ENCODE measurements at places on chromosomes 12 and 14.

DNA sequence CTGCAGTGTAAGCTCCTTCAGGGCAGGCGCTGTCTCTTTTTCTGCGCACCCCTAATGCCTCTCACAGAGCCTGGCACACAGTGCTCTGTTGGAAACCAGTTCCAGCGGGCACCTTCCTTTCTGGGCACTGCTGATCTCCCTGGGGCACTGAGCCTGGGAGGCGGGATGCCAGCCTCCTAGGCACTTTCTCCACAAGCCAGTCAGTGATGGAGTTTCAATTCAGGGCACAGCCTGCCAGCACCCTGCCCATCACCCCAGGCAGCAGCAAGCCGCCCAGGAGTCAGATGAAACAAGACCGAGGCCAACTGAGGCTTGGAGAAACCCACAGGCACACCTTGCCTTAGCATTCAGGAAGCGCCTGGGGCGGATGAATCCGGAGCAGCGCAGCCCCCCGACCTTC is 5.7 kb upstream of the CTDSP2 start:
- DNase-seq, result no peak

- DNase-seq, result no peak
Measured at GRCh38 chr12:124995200-124995961, 1.9 kb downstream of the BRI3BP start.

- DNase-seq, result no peak
Measured at GRCh38 chr12:108117163-108117849, 11.8 kb upstream of the WSCD2 start.

GRCh38 chr14:105154476-105154871 is 14.1 kb downstream of the JAG2 start:
- no peak for DNase-seq

DNA sequence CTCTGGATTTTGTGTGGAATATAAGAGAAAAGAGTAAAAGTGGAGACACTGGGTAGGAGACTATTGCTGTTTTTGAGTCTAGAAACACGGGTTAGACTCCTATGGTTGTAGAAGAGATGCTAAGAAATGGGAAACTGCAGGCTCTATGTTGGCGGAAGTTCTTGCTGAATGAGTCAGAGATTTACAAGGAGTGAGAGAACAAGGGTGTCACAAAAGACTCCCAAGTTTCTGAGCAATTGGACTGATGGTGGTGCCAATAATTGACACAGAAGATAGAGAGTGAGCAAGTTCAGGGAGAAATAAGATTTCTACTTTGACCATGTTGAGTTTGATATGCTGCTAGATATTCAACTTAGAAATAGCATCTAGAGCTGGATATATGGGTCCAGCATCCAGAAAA is 2.6 kb upstream of the PRKD1 start:
- no peak for DNase-seq

GRCh38 chr12:18168016-18168415 is 78.0 kb upstream of the RERGL start:
- no peak for DNase-seq

DNA sequence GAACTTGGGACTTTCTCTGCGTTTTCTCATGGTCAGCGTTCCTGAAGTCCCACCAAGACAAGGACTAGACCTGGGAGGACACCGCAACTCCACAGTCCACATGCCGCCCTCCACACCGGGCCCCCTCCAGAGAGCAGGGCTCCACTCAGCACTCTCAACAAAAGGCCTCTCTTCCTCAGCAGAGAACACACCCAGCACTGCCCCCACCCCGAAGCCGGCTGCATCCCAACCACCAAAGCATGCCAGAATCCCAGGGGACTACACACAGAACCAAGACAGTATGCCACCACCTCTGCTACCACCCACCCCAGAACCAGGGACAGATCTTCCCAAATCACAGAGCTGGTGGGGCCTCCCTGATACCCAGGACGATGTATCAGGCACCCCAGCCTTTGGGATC is 88.3 kb downstream of the BCL11B start:
- no peak for DNase-seq

GRCh38 chr12:122491991-122492390 is 8.7 kb downstream of the ZCCHC8 start:
- DNase-seq, result no peak

DNA sequence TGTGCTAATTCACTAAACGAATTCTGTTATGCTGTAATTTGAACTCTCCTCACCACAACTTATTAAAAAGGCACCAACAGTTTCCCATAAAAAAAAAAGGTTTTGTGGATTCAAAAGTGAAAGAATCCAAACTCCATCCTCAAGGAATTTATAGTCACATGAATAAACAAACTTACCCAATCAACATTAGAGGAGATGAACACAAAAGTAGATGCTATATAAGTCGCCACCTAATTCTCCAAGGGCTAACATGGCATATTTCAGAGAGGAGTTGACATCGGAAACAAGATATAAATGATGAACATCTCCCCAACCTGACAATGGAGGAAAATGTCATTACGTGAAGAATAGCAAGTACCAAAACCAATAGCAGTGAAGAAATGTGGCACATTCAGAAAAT is 265.5 kb upstream of the PRKD1 start:
- no peak for DNase-seq

GRCh38 chr14:20802341-20803084 is at the start of gene RNASE1:
TSS of gene RNASE1 (minus strand) at chr14:20802844. CDS start at chr14:20802068, 776 bp downstream.
- DNase-seq, result no peak

DNA sequence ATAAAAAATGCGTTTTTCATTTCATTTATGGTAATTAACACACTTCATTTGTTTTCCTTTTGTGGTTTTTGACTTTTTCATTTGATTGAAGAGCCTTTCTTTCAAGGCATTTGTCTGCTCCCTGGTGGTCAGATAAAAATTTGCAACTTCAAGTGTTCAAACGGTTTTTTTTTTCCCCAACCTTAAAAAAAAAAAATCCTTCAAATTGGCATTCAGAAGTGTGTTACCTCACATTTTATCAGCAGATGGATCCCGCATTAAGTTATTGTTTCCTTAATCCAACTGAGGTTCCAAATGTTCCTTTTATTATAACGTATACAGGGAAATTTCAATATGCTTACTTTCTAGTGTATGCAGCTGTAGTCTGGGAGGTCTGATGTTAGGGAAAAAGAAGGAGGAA is 47.2 kb downstream of the MYF5 start:
- DNase-seq, result no peak

DNA sequence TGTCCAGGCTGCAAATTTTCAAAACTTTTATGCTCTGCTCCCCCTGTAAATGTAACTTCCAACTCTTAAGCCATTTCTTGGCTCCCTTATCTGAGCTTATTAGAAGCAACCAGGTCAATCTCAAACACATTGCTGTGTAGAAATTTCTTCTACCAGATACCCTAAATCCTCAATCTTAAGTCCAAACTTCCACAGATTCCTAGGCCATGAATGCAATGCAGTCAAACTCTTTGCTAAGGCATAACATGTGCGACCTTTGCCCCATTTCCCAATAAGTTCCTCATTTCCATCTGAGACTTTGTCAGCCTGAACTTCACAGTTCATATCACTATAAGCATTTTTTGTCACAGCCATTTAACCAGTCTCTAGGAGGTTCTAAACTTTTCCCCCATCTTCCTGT is 64.5 kb downstream of the TMTC3 start:
- no peak for DNase-seq

DNA sequence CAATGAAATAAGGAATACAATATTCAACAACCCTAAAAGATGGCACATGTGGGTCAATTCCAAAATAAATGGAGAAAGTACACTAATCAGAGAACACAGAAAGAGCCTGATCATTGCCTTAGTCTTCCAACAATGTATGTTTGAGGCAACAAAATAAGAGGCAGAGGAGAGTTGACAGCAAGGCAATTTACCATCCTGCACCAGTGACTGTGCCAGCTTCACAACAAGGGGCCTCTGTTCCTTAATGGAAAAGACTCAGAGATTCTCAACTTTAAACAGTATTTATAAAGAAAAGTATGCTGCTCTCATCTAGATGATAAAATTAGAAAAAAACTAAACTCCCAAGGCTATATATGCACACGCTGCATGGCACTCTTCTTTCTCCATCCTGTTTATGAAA is 25.9 kb downstream of the EPS8 start:
- DNase-seq, result no peak
